Jurkat, Clone E6-1 (cell line): ENCODE measurements at places on chromosomes 1 and 21.

- DNase-seq: no peak
Observed at GRCh38 chr1:2351723-2352122, 39.6 kb downstream of the MORN1 start.

DNA sequence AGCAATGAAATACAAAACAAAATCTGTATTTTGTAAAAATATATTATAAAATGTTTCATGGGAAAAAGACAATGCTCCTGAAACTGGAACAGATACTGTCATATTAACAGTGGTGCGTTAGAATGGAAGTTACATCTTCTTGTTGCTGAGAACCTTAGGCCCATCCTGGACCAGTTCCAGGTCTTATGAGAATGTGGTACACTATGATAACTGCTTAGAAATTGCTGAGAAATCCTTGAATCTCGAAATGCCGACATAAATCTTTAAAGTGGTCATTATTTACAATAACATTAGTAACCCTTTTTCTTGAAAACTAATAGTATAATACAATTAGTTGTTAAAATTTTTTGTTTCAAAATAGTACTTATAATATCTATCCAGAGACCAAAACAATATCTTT lies 747.9 kb upstream of the NCAM2 start:
- no peak for DNase-seq

GRCh38 chr1:34108711-34109110 lies 56.3 kb downstream of the CSMD2 start:
- DNase-seq: no peak

GRCh38 chr1:174556392-174556791 lies 108.6 kb downstream of the GPR52 start:
- no peak for DNase-seq

GRCh38 chr1:1847061-1847850 lies 43.6 kb downstream of the GNB1 start:
- DNase-seq: no peak

DNA sequence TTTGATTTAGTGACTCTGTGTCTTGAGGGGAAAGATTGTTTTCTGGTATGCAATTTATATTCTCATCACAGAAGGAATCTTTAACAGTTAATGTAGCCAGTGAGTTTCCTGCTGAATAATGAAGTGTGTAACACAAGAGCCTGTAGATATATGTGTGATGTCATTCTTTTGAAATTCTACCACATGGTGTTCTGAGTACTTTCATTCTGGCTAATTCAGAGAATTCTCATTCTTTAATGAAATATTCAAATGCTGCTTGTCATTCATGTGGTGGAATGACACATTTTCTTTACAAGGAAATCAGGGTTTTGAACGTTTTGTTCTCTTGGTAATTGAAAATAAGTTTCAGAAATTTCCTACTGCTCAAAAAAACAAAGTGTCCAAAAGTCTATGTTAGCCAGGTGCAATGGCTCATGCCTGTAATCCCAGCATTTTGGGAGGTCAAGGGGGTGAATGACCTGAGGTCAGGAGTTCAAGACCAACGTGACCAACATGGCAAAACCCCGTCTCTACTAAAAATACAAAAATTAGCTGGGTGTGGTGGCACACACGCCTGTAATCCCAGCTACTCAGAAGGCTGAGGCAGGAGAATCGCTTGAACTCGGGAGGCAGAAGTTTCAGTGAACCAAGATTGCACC lies 79.6 kb downstream of the MAP3K21 start:
- DNase-seq: no peak

- peak; percentile 76 for DNase-seq
Observed at GRCh38 chr1:15347182-15347581, 62.5 kb upstream of the EFHD2 start.

GRCh38 chr1:58848818-58849411 lies 65.1 kb upstream of the JUN start:
- no peak for DNase-seq

- no peak for DNase-seq
Observed at GRCh38 chr1:78591971-78592370, 28.3 kb upstream of the IFI44L start.

GRCh38 chr1:23868557-23869016 lies 497 bp upstream of the FUCA1 start:
- no peak for DNase-seq

GRCh38 chr1:119962296-119962968 lies 66.1 kb upstream of the ADAM30 start:
- no peak for DNase-seq

DNA sequence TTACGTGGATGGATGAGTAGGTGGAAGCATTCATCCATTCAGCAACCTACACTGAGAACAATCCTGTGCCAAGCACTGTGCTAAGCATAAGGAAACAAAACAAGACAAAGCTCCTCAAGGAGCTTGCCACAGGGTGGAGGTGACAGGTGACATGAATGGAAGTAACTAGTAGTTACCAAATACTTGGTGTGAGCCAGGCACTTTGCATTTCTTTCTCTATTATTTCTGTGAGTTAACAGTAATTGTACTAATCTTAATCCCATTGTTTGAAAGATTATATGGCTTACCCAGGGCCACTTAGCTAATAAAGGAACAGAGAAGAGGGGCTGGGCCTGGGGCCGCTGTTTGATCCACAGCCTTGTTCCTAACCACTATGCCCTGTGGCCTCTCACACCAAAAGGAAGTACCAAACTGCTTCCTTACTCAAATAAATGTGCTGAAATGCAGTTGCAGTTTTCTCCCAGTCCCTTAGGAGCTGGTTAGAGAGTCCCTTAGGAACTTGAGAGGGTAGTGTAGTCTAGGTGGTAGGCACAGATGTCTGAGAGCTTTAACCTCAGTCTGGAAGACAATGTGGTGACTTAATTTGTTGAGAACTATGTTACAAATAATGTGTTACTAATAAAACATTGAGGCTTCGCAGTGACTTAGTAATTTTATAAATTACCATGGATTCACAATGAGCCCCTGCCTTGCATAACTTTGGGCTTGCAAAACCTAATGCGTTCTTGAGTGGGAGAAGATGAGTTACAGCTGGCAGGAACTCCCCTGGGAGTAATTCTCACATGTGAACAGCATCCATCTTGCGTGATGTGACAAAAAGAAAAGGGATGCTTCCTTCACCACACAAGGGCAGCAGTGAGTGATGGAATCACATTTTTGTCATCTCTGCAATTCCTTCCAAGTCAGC lies 69.8 kb downstream of the MPZL1 start:
- no peak for DNase-seq

- no peak for DNase-seq
Observed at GRCh38 chr1:200206340-200206739, 178.8 kb downstream of the NR5A2 start.

- no peak for DNase-seq
Observed at GRCh38 chr1:33169290-33170055, 12.4 kb downstream of the TRIM62 start.

GRCh38 chr1:92874987-92875386 lies 43.1 kb downstream of the RPL5 start:
- no peak for DNase-seq

- peak; percentile 24 for DNase-seq
Observed at GRCh38 chr1:67908250-67908936, 75.1 kb upstream of the GNG12 start.

DNA sequence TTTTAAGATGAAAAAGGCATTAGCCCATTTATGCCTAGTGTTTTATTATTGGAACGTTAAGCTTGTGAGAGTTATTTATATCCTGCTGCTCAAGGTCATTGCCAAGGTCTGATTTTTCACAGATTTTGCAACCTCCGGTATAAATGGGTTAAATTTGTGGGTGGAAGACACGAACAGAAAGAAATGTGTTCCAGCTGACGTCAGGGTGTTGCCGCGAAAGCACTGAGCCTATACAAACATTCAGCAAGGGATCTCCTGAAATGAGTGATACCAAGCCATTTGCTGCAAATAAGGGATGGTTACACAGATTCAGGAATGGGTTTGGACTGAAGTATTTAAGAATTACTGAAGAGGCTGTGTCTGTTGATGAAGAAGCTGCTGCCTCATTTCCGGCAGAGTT lies 32.2 kb downstream of the TMED5 start:
- no peak for DNase-seq

- no peak for DNase-seq
Observed at GRCh38 chr1:12146343-12147112, 20.3 kb upstream of the TNFRSF1B start.
